Right ventricle myocardium inferior (tissue), 1 donor: ENCODE measurements at places on chromosomes 1 and 21. TPM values are rescaled to one million over a fixed set of nuclear protein-coding genes. Genes with fewer than 3 reads are reported as not detected.

- DNase-seq, result no peak
These were observed 123.6 kb downstream of the DTL start for GRCh38 chr1:212158912-212159796.

GRCh38 chr1:198967566-198967965, 328.7 kb downstream of the PTPRC start:
- DNase-seq, result no peak

Gene ELAPOR1
- 0.22 TPM for total RNA-seq

Gene AMY1C
- not detected for total RNA-seq

DNA sequence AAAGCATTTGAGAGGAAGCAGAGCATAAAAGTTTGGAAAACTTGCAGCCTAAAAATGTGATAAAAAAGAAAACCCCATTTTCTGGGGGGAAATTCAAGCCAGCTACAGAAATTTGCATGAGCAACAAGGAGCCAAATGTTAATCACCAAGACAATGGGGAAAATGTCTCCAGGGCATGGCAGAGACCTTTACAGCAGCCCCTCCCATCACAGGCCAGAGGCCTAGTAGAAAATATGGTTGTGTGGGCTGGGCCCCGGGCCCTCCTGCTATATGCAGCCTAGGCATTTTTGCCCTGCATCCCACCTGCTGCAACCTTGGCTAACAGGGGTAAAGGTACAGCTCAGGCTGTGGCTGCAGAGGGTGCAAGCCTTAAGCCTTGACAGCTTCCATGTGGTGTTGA, 299.6 kb upstream of the NCAM2 start:
- DNase-seq, result no peak

Gene ITSN1
- total RNA-seq, result 42.5 TPM

GRCh38 chr1:56780826-56781225, 38.4 kb downstream of the FYB2 start:
- DNase-seq, result no peak

DNA sequence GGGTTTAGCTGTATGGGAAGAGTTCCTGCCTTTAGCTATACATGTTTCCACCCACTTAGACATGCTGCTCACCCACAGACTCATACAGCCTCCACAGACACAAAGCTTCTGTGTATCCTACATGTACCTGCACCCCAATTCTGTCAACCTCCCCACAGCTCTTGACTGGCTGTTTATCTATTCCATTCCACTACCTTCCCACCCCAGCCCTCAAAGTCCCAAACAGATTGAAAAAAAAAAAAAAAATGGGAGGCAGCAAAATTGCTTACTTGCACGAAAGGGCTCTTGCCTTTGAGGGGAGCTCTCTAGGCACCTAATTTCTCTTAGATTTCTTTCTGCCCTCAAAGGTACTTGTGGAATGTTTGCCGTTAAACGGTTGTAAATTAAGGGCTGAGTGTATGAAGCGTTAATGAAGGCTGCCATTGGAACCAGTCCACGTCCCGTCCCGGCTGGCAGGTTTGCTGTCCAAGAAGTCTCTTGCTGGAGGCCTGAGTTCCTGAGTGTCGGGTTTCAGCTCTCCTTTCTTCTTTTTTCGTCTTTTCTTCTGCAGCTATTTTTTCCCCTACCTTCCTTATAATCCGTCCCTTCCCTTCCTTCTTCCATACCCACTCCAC, 43.6 kb downstream of the PBX1 start:
- peak; percentile 73 for DNase-seq

Gene DEPDC1
- total RNA-seq, result 0.43 TPM

Gene OR14K1
- not detected for total RNA-seq

DNA sequence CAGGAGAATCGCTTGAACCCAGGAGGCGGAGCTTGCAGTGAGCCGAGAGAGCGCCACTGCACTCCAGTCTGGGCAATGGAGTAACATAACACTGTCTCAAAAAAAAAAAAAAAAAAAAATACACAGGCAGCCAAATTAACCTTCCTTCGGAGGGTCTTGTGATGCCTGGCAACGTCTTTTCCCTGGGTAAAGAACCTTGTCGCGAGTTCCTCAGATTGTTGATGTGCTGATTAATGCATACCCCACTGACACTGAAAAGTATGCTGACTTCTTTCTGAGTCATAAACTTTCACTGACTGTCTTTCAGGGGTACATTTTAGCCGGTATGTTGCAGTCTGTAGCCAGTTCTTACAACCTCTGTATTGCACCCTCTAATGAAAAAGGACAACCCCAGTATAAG, 95.1 kb upstream of the SOD1 start:
- no peak for DNase-seq

Gene DNALI1
- total RNA-seq, result 6.1 TPM

DNA sequence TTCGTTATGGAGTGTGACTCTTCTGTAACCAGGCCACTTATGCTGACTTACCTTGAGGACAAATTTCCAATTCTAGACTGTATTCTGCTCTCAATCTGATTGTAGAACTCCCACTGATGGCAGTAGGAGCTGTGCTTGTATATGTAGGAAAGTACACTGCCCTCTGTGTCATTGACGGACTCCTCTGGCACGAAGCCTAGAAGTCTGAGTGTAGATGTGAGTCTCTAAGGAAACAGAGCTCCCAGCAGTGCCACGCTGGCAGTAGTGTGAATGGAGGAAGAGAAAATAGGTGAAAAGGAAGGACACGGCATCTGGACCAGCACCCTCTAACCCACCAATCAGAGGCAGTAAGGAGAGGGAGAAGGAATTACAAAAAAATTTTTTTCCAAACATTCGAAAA, 130.4 kb upstream of the ADGRL2 start:
- DNase-seq, result peak; percentile 77

GRCh38 chr1:180085331-180085730, 69.3 kb upstream of the QSOX1 start:
- no peak for DNase-seq

Gene LRRC8B
- total RNA-seq, result 3.8 TPM

Gene SPATA46
- total RNA-seq, result not detected

- no peak for DNase-seq
These were observed 35.5 kb downstream of the MATN1 start for GRCh38 chr1:30687886-30688285.

DNA sequence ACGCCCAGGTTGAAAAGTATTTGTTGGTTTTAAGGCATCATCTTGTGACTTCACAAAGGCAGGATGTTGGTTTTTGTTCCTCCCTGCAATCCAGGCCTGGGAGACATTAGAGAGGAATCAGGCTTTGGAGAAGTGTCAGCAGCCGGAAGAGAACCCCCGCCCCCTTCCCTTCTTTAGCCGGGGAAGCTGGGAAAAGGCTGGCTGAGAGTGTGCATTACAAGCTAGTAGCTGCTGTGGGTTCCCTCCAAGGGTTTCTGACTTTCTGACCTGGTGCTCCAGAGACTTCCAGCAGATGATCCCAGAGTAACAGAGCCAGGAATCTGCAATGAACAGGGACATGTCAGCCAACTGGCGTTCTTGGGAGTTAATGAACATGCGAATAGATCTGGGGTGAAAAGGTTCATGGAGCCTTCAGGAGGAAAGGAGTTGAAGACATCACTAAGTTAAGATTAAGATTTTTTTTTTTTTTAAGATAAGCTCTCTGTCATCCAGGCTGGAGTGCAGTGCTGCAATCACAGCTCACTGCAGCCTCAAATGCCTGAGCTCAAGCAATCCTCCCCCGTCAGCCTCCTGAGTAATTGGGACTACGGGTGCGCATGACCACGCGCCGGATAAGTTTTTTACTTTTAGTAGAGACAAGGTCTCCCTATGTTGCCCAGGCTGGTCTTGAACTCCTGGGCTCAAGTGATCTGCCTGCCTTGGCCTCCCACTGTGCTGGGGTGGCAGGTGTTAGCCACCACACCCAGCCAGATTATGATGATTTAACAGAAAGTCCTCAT, 7.5 kb downstream of the DISP3 start:
- no peak for DNase-seq
